ENCODE measurements at places on chromosomes 2 and 18.

- no peak for DNase-seq
These were observed 13.0 kb downstream of the CXCR4 start for GRCh38 chr2:136104977-136105376.

GRCh38 chr18:53817976-53818950 is 406.2 kb downstream of the MBD2 start:
- no peak for DNase-seq

GRCh38 chr18:28015671-28016070 is 161.3 kb downstream of the CDH2 start:
- DNase-seq = no peak

- no peak for DNase-seq
These were observed 2.6 kb downstream of the RAD51AP2 start for GRCh38 chr2:17515652-17516051.

GRCh38 chr18:45332871-45333270 is 282.4 kb upstream of the SLC14A2 start:
- no peak for DNase-seq

GRCh38 chr2:207617011-207617671 is 8.1 kb downstream of the METTL21A start:
- peak; percentile 75 for DNase-seq

DNA sequence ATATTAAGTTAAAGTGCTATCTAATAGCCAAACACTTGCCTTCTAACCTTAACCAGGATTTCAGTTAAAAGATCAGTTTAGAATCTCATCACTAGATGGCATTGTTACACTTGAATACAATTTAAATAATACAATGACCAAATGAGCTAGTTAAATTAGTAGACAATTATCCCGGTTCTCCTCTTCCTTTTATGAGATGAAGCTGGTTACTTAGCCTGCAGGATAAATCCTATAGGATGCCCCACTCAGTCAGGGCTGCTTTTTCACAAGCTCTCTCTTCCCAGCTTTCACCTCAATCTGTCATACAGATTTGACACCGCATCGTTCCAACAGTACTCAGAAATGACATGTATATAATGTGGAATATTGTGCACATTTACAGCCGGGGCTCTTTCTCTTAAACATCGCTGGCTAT is 678.8 kb downstream of the KCNJ3 start:
- no peak for DNase-seq

GRCh38 chr2:217656316-217656715 is 346.5 kb downstream of the TNS1 start:
- DNase-seq = no peak

DNA sequence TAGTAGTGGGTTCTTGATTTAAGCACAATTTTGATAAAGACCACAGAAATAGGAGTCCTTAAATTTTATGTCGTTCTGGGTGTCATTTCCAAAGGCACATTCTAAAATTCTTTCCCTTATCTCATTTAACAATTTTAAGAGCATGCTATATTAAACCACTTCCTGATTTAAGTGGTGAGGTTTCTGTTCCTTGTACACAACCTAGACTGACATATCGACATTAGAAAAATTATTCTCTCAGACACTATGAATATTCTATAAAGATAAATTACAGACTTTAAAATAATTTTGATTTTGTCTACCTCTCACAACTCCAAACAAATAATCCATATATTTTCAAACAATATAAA is 923.8 kb downstream of the LRP1B start:
- DNase-seq = no peak

Measured in glomerular endothelial cell (primary cell).